ENCODE measurements at places on chromosomes 1 and 21. TPM values are rescaled to one million over a fixed set of nuclear protein-coding genes. Genes with fewer than 3 reads are reported as not detected.

The C8B gene
- total RNA-seq = not detected

The ESPN gene
- total RNA-seq = not detected

The PTPN7 gene
- total RNA-seq = 2.9 TPM

GRCh38 chr1:118073648-118074435 lies 111.2 kb downstream of the SPAG17 start:
- DNase-seq = no peak

DNA sequence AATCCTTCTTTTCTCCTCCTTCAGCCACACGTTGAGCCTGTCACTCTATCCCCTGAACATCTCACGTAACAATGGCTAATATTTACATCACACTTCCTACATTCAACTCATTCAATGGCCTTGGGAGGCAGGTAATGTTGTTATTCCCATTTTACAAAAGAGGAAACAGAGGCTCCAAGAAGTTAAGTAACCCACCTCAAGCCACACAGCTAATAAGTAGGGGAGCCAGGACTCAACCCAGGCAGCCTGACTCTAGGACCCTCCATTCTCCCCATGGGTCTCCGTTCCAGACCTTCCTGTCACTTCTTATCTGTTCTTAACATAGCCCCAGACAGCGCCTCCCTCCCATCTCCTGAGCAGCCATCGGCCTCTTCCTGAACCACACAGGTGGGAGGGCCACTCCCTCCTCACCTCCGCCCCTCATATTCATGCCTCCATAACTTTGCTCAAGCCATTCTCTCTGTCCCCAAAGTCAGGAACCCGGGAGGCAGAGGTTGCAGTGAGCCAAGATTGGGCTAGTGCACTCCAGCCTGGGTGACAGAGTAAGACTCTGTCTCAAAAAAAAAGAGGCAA lies 2.2 kb downstream of the PADI4 start:
- DNase-seq = no peak

- DNase-seq = no peak
Observed at GRCh38 chr1:246695136-246695535, 29.1 kb upstream of the SCCPDH start.

DNA sequence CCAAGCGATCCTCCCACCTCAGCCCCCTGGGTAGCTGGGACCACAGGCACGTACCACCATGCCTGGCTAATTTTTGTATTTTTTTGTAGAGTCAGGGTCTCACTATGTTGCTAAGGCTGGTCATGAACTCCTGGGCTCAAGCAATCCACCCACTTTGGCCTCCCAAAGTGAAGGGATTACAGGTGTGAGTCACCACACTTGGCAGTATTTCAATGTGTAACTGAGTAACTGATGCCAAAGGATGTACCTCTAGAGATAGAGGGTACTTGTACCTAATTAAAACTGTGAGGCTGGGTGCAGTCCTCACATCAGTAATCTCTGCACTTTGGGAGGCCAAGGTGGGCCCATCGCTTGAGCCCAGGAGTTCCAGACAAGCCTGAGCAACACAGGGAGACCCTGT lies 258.7 kb upstream of the DMRTA2 start:
- DNase-seq = no peak

- no peak for DNase-seq
Observed at GRCh38 chr1:15075817-15076216, 77.7 kb upstream of the TMEM51 start.

- no peak for DNase-seq
Observed at GRCh38 chr1:180579961-180580611, 21.3 kb downstream of the OVAAL start.

GRCh38 chr1:100861379-100861778 lies 33.3 kb downstream of the EXTL2 start:
- no peak for DNase-seq
